Mesothelial cell of epicardium (in vitro differentiated cells): ENCODE measurements at places on chromosomes 6 and 20.

DNA sequence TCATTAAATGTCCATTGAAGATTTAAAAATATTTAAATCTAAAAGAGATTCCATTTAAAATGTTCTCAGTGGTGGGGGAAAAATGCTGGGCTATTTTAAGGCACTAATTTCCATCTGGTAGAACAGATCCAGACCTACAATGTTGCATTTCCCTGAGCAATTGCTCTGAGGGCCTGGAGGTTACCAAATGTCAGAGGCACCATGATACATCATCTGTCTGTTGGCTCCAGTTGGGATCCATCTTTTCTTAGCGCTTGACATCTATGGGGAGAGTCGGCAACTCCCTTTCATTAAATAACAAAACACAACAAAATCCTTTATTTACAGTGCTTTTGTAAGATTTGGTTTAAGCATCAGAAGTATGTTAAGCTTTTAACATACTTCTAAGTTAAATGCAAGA lies 224.5 kb downstream of the FOXC1 start:
- DNase-seq = no peak

GRCh38 chr6:118744261-118744941 lies 93.0 kb upstream of the CEP85L start:
- DNase-seq = no peak

- DNase-seq = no peak
These were observed 193.3 kb upstream of the CCN2 start for GRCh38 chr6:132144456-132144855.

DNA sequence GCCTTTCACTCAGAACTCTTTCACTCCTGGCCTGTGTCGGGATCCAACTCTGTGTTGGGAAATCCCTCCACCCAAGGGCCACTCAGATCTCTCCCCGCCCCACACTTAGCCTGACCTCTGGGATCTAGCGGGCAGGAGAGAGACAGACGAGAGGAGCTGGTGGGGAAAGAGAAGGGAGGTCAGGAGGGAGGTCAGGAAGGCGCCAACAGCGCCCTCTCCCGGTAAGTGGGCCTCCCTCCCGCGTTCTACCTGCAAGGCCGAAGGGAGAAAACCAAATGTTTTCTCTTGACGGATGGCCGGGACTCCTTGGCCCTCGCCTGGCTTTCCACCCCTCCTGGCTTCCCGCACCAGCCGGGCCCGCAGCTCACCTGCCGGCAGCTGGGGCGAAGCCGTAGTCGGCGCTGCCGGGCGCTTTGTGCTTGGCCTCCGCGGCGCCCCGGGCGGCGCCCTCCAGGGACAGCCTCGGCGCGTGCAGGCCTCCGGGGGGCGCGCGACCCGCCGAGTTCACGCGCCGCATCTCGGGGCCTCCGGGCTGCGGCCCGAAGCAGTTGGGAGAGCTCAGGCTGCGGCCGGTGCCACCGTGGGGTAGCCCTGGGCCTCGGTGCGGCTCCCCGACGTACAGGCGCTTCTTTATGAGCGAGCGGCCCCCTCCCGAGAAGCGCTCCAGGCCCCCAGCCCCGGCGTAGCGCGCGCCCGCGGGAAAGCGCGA lies 38.2 kb downstream of the C6orf132 start:
- peak; percentile 61 for DNase-seq

- no peak for DNase-seq
These were observed 598.3 kb upstream of the HS3ST5 start for GRCh38 chr6:114941078-114941477.

GRCh38 chr20:44215125-44215524 lies 4.6 kb upstream of the OSER1 start:
- DNase-seq = no peak

DNA sequence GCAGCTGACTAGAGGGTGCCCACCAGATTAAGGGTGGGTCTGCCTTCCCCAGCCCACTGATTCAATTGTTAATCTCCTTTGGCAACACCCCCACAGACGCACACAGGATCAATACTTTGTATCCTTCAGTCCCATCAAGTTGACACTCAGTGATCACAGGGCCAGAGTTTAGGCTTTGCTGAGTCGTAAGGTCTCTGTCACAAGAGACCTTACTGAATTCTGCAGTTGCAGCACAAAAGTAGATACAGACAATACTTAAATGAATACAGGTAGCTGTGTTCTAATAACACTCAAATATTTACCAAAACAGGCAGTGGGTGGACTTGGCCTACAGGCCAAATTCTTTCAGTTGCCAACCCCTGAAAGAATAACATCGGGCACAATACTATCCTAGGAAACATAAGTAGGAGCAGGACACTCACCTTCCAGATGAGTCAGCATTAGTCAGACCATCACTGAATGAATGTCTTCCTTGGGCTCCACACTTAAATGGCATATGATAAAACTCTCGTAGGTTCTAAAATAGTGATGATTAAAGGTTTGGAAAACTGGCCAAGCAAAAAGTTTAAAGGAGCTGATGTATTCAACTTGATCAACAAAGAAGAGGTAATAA lies 190.0 kb downstream of the UBE3D start:
- DNase-seq = no peak

- DNase-seq = no peak
These were observed 106.6 kb downstream of the ZMYND8 start for GRCh38 chr20:47249913-47250312.

DNA sequence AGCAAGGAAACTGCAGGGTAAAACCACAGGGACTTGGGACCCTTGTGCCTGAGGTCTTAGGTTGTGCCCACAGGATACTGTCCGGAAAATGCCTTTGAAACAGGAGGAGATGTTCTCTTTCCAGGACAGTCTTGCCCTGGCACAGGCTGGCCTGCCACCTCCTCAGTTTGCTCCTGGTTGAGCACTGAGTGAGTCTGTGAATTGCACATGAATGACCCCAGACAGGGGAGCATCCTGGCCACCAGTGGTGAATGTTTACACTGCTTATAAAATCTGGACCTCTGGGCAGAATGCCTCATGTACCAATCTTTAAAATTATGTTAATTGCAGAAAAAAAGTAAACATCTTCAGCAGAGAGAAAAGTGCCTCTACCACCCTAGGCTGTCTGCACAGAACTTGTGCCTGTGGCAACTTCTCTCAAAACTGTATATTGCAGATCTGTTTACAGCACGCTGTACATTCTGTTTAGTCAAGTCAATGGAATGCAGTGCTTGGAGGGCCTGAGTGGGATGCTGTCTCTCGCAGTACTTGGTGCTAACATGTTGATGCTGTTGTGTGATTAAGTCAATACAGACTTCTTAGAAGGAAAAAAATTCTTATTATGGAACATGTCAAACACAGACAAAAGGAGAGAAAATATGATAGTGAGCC lies 242.1 kb downstream of the SOD2 start:
- DNase-seq = no peak

DNA sequence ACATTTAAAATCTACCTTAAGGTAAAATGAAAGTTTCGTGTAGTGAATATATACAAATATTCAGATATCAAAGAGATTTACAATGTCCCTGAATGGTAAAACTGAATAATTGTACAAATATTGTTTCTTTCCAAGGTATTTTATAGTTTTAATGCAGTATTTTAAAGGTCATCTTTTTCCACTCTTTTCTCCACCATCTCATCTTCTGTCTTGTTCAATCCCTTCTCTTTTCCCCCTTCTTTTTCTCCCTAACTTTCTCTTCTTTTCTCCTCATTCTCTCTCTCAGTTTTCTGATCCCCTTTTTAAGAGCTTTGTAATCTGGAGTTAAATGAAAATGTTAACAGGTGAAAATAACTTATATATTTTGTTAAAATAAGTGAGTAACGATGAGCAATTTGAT lies 126.9 kb downstream of the ADGRB3 start:
- DNase-seq = no peak

GRCh38 chr6:113879186-113880096 lies 22.3 kb downstream of the MARCKS start:
- DNase-seq = no peak

- no peak for DNase-seq
These were observed 3.7 kb downstream of the RPS6KA2 start for GRCh38 chr6:166623318-166623717.

DNA sequence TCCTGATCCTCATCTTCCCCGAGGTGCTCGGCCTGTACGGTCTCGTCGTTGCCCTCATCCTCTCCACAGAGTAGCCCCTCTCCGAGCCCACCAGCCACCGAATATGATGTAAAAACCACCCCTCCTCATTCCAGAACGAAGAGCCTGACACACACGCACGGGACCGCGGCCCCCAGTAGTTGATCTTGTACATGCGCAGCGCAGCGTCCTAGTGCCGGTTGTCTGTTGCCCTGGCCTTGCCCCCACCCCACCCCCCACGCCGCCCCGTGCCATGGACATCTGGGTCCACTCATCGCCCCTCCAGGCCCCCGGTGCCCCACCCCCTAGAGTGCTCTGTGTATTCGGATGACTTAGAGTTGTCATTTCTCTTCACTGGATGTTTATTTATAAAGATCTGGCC lies 5.2 kb upstream of the PRPH2 start:
- no peak for DNase-seq

- DNase-seq = no peak
These were observed 10.9 kb upstream of the MBOAT1 start for GRCh38 chr6:20223141-20223540.

- peak; percentile 40 for DNase-seq
These were observed 230.7 kb upstream of the BTBD3 start for GRCh38 chr20:11686820-11687543.

- DNase-seq = no peak
These were observed at the start of gene VWA7 for GRCh38 chr6:31776989-31777666. VWA7 (minus strand) TSS chr6:31777328; CDS start chr6:31776779, 549 bp downstream.
